ENCODE measurements at places on chromosomes 6 and 20.
A peak's percentile ranks its signal among the peaks of the same experiment; 100 is the strongest.

DNA sequence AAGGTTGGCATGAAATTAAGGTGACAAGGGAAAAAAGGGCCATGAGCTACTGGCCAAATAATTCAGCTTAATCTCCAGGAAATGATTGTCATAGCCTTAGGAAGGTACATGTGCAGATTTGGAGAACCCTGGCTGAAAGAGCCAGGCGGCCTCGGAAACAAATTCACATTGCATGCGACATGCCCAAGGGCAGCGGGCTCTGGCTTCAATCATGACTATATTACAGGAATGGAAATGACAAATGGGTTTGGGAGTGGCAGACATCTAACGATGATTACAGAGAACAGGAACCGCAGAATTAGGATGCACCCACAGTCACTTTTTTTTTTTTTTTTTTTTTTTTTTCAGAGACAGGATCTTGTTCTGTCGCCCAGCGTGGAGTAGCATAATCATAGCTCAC lies 112.4 kb upstream of the SALL4 start:
- DNase-seq: no peak

DNA sequence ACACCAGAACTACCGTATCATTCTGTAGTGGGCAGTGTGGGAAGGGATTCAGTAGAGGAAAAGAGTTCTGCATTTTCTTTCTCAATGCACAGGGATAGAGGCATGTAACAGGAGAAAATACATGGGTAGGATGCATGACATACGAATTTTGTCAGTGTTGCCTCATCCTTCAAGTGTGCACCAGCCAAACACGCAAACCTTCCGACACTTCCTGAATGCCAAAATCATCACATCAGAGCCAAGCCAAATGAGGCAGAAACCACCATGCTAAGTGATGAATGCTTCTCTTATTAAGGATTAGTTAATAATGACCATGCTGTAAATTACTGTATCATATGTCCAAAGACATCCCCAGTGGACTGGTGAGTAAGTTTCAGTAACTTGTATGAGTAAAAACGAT lies 27.3 kb downstream of the RAMACL start:
- DNase-seq: no peak

DNA sequence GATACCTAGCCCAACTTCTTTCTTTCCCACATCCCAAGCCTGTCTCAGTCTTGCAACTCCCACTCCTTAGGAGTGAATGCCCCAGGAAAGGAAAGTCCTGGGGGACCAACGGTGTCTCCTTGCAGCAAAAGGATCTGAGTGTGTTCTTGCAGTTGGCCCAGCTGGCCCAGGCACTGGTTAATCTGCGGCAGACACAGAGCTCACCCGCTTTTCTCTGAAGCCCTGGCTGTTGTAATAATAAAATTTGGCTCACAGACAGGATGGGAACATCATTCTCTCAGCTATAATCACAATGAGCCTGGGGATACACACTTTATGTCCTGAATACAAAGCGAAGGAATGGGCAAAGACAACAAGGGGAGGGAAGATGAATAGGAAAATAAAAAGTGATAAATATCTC lies 287.0 kb upstream of the PRND start:
- DNase-seq: no peak

DNA sequence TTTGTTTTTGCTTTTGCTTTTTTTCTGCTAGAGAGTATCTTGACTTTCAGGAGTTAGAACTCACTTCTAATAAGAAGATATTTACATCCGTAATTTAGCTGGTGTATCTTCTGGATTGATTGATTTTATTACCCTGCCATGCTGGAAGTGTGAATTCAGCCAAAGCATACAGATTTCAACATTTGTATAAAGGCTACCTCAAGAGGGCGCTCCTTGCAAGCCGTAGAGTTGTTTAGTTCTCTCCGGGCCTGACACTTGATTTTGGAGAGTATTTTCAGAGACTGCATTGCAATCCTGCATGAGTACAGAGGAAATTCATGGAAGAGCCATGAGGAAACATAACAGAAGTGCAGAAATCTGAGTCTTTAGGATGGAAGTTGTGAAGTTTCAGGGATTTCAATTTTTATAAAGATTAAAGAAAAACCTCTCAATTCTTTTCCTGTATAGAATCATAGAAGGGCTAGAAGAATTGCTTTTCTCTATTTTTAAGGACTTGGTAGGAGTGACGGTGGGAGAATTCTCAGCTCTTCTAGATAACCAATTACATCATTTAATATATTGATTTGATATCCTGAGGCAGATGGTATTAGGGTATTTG lies 66.7 kb upstream of the TIAM2 start:
- DNase-seq: peak; percentile 58

- DNase-seq: no peak
Observed at GRCh38 chr20:31979713-31980426, 11.9 kb downstream of the XKR7 start.

DNA sequence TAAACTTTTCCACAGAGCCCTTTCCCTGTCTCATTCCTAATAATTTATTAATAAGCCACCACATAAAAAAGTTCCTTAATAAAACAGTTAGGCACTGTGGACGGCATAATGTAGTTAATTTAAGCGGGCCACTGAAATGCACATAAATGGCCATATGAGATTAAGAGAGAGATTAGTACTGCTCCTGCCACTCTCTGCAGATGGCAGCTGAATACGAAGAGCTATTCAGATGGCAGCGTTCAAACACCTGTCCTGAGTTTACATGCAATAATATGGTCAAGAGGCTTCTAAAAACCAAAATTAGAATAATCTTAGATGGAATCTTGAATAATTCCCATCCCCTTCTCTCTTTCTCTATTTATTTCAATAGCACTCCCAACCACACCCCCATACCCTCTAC lies 461.8 kb downstream of the PKHD1 start:
- no peak for DNase-seq

DNA sequence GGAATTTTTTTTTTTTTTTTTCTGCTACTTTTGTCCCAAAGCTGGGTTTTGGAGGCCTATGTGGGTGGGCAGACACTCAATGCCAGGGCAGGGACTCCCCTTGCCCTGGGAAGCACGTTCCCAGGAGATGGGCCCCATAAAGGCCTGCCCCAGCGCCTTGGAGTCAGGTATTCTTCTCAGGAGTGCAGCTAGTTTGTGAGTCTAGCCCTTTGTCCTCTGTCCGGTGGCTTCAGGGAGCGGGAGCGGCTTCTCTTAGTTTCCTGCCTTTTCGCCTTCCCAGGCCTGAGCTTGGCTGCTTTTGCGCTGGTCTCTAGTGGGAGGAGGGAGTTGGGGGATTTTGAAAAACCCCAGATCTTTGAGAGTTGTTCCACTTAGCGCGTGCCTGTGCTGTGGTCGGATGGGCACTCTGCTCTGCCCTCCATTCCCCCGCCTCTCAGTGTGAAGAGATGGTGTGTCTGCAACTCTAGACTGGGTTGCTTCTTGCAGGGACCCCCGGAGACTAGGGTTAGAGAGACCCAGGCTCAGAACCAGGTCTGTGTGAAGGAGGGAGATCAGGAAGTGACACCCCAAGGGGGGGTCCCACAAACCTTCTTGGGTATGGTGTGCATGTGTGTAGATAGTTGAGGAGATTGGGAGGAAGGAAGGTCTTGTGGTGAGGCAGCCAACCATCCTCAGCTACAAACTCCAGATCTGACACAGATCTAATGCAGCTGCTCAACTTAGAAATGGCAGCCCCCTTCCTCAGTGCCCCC lies 1.3 kb downstream of the PLCG1 start:
- peak; percentile 27 for DNase-seq

DNA sequence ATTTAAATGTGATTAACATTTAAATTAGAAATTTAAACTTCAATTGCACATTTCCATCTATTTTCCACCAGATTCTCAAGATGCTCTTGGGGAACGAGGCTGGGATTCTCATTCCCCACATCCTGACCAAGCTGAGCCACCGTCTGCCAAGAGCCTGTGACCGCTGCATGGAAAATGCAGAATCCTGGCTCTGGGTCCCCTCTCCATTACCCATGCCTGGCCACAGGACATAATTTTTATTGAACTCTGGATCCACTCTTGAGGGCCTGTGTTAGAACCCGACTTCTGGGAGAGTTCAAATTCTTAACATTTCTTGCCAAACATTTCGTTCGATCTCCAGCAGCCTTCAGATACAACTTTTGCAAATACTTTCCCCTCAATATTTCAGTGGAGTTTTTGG lies 201.6 kb upstream of the SNX9 start:
- DNase-seq: no peak

GRCh38 chr6:113645576-113645970 lies 211.6 kb upstream of the MARCKS start:
- no peak for DNase-seq

DNA sequence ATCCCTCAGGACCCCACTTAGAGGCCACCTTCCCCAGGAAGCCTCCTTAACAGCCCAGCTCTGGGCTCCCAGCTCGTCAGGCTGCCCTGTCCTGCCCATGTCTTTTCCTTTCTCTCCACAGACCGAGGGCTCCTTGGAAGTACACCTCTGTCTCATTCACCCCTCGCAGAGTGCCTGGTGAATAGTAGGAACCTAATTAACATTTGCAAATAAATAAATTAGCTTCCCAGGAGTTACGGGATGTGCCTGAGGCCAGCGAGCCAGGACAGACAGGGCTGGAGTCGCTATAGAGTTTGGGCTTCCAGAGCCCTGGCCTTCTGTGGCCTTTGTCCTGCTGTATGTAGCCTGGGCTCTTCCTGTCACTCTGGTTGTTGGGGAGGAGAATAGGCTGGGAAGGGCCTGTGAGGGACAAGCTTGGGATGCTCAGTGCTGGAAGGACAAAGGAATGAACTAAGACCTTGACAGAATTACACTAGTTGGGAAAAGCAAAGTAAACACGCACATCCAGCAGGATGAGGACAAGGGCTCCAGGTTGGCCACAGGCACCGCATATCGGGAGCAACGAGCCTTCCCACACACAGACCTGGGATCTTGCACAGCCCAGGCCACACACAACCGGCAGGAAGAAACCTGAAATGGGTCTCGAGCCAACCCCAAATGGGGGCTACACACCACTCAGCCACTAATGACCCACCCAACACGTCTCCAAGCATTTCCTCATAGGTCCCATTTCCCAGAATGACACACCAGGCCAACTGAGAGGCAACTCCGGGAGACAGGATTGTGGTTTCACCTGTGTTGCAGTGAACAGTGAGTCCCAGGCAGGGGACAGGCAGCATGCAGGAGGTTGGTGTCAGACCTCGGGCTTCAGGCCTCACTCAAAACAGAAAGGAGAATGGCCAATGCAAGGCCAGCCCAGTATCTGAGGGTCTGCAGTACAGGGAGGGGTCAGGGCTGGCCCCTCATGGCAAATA lies 9.7 kb downstream of the MAP1LC3A start:
- DNase-seq: no peak

- peak; percentile 7 for DNase-seq
Observed at GRCh38 chr6:149560736-149561135, 5.4 kb upstream of the GINM1 start.

- DNase-seq: no peak
Observed at GRCh38 chr6:33189164-33189563, 3.1 kb downstream of the COL11A2 start.

DNA sequence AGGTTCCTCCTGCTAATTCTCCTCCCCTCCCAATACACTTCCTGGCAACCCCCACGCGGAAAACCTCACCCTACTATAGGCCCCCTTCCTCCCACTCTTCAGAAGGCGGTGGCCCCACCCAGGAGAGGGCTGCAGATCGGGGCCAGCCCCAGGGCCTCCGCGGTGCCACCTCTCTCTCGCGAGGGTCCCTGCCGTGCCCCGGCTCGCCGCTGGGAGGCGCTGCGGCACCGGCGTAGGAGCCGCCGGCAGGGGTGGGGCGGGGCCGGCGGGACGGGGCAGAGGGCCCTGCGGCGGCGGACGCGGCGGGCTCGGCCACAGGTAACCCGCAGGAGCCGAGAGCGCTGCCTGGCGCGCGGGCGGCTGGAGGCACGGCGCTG lies at the start of gene ANKRD6:
Gene ANKRD6 (plus strand): TSS at position 278 of the 377 bp plus-strand sequence. CDS start 133,825 bp downstream, outside the sequence.
- peak; percentile 76 for DNase-seq

GRCh38 chr6:22184371-22184770 lies 112.5 kb downstream of the PRL start:
- DNase-seq: no peak

GRCh38 chr6:72755752-72756151 lies 133.9 kb downstream of the KCNQ5 start:
- DNase-seq: no peak

DNA sequence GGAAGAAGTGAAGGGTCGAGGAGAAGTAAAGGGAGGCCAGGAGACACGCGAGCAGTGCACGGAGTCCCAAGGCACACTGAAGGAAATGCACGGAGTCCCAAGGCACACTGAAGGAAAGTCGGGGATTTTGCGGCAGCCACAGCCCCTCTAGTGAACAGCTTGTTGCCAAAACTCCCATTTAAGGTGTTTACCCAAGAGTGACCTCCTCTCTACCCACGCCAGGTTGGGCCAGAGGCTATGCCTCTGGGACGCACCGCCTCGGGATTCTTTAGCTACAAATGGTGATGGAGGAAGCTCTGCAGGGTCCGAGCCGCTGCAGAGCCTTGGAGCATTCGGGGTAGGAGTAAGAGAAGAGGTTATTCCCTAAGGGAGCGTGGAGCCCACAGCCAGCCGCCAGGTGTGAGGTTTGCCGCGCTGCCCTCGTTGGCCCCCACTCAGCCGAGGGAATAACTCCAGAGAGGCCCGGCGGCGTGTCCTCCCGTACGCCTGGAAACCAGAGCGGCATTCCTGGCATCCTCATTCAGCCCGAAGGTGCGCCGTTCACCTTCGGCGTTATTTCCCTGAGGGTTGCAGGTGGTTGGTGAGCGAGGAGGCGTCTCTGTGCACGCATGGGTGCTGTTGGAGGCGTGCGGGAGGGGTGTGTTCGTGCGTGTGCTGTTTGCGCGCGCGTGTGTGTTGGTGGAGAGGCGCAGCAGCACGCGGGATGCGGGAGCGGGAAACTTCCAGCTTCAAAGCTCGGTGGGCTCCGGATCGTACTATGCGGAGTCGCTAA lies 3.4 kb upstream of the MAFB start:
- DNase-seq: no peak

DNA sequence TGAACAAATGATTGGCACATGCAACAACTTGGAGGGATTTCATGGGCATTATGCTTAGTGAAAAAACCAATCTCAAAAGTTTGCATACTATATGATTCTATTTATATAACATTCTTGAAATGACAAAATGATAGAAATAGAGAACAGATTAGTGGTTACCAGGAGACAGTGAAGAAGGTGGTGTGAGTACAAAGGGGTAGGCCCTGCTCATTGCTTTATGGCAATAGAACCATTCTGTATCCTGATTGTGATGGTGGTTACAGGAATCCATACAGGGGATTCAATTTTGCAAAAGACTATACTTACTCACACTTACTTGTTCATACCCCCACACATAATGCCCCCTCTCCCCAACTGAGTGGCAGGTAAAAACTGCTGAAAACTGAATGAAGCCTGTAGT lies 30.2 kb upstream of the LAMA4 start:
- DNase-seq: no peak

- no peak for DNase-seq
Observed at GRCh38 chr6:145031962-145032361, 703.4 kb downstream of the EPM2A start.

Data from stimulated activated CD4-positive, alpha-beta T cell treated with anti-CD3 and anti-CD28 coated beads, Interleukin-1b, Interleukin-23, amount 100 ng/mL, for 48 hours (primary cell).